Right cardiac atrium (tissue), 5 donors: ENCODE measurements at places on chromosomes 7 and 10. TPM values are rescaled to one million over a fixed set of nuclear protein-coding genes. Genes with fewer than 3 reads are reported as not detected.

The POT1 gene
- 8.9 TPM for polyA plus RNA-seq

The CRTAC1 gene
- polyA plus RNA-seq, result 7.3 TPM

The HMX3 gene
- polyA plus RNA-seq, result not detected

The ZNF365 gene
- polyA plus RNA-seq, result 0.86 TPM

The IFIT3 gene
- 10.2 TPM for polyA plus RNA-seq

The AASS gene
- polyA plus RNA-seq, result 9.1 TPM

The SPDYE2 gene
- 0.09 TPM for polyA plus RNA-seq

The TNKS2 gene
- polyA plus RNA-seq, result 6.1 TPM

The NAT16 gene
- polyA plus RNA-seq, result not detected

The CUZD1 gene
- 0.25 TPM for polyA plus RNA-seq

The SAP25 gene
- polyA plus RNA-seq, result 0.79 TPM

The POMZP3 gene
- 13.3 TPM for polyA plus RNA-seq

The ABCB4 gene
- 5.4 TPM for polyA plus RNA-seq

The C10orf67 gene
- 0.27 TPM for polyA plus RNA-seq

The CYP2E1 gene
- polyA plus RNA-seq, result 0.36 TPM

The SLC16A9 gene
- polyA plus RNA-seq, result 0.48 TPM

The SH3PXD2A gene
- polyA plus RNA-seq, result 13.5 TPM

The SAMD9 gene
- 1.6 TPM for polyA plus RNA-seq

The DPYSL4 gene
- polyA plus RNA-seq, result 11.0 TPM

The ITGB1 gene
- polyA plus RNA-seq, result 259 TPM

The AKR1C3 gene
- polyA plus RNA-seq, result 40.3 TPM

The HOXA7 gene
- polyA plus RNA-seq, result 0.11 TPM

The EPC1 gene
- polyA plus RNA-seq, result 11.5 TPM

The HOGA1 gene
- polyA plus RNA-seq, result 15.0 TPM

The SUN3 gene
- polyA plus RNA-seq, result not detected

The C10orf143 gene
- 4.0 TPM for polyA plus RNA-seq

The SLC39A12 gene
- 0.05 TPM for polyA plus RNA-seq

The CYP2C19 gene
- 0.05 TPM for polyA plus RNA-seq

The PNLIPRP2 gene
- polyA plus RNA-seq, result not detected

The OPN4 gene
- 0.93 TPM for polyA plus RNA-seq

The EPO gene
- not detected for polyA plus RNA-seq

The AKR1C4 gene
- polyA plus RNA-seq, result not detected
